Colonic mucosa (tissue), 4 donors: ENCODE measurements at places on chromosomes 4 and X.

DNA sequence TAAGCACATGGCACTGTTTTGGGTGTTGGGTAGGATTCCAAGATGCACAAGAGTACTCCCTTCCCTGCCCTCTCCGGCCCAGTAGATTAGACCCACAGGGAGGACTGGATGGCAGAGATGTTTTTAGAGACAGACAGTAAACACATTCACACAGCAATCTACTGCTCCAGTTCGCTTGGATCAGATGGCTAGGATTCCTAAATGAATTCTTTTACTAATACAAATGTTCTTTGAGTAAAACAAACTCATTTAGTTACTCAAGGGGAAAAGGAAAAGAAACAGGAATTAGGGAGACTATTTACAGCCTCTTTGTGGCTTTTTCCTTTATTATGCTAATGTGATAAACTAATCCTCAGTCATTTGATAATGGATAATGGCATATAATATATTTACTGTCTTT, 5.9 kb downstream of the SNX25 start:
- no peak for DNase-seq

GRCh38 chrX:700936-701335, 70.3 kb downstream of the SHOX start:
- no peak for DNase-seq

DNA sequence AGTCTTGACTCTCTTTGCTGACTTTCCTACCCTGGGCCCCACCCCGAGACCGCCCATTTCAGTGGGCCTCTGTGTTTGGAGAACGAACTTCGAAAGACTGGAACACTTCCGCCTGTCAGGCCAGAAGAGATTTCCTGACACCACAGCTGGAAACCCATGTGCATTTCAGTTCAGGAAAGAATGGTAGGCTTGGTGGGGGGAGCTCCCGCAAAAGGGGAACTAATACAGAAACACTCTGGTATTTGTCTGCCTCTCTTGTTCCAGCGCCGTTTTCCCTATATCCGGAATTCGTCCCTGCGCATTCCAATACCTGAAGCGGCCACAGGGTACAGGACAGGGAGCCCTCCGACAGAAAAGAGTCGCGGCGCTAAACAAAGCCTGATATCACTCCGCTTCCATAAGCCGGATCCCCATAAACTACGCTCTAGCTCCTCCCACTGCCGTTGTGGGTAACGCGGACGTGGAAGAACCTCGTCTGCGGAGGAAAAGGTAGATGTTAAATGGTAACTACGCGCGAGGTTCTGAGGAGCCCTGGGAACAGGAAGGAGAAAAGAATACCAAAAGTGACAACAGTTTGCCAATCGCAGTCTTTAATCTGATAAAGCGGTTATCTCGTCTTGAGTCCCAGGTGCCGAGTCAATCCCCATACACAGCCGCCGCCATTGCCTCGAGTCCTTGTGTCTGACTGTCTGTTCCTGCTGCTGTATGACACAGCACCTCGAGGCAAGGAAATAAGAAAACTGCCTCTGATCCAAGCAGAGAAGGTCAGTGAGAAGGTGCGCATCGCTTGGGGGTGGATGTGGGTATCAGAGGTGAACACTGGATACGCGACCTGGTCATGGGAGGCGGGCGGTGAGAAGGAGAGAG, at the start of gene ARMCX5:
Gene ARMCX5, plus strand, starts transcription at position 432 of the 867 bp plus-strand sequence. CDS start 2,627 bp downstream, outside the sequence.
- DNase-seq: peak; percentile 77

GRCh38 chr4:135694066-135694465, 1492.5 kb upstream of the PABPC4L start:
- DNase-seq: no peak

DNA sequence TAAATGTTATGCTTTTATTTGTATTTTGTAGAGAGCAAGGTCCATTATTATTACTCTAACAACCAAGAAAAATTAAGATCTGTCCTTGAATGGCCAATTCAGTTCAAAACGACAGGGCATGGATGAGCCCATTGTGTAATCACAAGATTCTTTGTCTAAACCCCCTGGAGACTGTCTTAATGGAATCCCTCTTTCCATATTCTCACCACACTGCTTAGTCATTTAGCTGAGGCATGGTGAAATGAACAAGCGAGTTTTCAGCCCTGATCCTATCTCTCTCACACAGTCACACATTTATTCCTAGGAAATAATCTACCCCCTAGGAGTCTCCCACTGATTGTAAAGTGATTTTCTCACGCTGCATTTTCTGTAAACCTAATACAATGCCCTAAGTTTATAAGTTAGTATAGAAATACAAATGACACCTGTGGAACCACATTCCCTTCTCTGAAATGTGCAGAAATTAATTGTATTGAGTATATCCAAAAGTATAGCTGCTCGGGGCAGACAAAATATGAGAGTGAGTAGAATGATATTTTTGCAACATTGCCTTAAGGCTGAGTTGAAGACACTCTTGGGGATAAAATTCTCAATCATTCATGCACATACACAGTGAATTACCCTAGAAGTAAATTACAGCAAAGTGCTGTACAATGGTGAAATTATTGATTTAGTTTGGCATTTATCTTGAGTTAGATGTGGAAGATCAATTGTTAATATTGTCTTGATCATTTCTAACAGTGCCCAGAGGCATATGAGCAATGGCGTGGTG, 119.7 kb upstream of the PCDH7 start:
- DNase-seq: no peak

DNA sequence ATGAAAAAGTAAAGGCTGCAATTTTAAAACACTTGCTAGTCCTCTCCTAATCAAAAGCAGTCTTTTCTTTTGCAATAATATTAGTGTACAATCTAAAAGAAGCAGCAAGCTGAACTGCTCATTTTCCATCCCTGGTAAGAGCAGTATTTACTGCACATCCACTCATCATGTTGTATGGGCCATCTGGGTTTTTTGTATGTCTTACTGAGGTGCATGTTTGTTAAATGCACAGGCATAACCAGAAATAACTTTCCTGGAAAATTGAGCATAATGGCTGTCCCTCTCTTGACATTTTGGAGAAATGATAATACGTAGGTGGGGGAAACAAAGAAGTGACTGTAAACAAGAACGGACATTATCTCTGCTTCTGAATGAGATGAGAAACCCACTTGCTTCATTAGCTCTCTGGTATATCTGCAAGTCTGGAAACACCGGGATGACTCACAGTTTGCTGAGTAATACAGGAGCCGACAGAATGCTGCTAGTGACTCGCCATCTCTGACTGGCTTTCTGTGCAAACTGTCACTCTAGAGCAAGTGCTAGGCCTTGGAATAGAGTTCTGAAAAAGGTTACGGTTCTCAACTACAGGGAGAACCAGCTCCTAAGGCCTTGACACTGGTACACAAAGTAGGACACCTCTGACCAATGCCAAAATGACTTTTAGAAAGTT, 85.7 kb upstream of the MTM1 start:
- DNase-seq: no peak

DNA sequence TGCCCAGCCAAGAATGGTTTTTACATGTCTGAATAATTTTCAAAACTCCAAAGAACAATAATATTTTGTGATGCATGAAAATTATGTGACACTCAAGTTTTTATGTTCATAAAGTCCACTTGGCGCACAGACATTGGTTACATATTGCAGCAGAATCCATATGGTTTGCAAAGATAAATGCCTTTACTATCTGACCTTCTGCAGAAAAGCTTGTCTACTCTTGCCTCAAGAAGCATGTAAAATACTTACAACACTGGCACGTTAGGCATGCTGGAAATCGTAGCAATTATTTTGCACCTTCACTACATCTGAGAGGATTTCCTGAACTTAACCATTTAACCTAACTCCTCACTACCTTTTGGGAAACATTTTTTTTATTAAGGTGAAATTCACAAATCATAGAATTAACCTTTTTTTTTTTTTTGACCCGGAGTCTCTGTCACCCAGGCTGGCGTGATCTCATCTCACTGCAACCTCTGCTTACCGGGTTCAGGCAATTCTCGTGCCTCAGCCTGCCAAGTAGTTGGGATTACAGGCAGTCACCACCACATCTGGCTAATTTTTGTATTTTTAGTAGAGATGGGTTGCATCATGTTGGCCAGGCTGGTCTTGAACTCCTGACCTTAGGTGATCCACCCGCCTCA, 3.5 kb upstream of the XG start:
- DNase-seq: no peak

- DNase-seq: no peak
Measured at GRCh38 chr4:132395561-132395960, 753.5 kb upstream of the PCDH10 start.

DNA sequence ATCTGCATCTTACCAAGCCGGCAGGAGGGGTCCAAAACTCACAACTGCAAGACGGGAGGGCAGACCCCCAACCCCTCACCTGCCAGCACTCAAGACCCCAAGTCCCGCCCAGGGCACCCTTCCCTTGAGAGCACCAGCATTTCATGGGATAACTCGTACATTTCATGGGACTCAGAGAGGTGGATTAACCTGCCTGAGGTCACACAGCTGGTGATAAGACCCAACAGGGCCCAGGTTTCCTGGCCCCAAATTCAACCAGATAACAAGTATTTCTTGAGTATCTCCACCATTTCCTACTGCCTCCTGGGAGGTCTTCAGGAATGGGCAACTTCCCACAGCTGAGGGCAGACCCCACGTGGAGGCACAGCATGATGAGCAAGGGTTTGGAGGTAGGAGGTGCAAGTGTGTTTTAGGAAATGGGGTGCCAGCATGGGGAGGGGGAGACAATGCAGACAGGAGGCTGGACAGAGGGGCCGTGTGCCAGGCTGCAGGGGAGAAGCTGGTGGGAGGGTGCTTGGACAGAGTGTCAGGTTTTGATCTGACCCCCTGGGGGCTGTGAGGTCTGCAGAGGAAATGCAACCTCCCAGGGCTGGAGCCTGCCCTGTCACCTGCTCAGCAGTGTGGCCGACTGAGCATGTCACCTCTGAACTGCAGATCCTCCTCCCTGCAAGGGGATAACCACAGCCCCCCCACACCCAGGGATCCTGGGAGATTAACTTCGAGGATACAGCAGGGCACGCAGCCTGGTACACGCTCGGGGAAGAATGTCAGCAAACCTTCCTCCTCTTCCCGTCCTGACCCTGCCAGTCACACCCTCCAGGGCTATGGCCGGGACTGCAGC, 4.4 kb downstream of the ADRA2C start:
- DNase-seq: no peak

DNA sequence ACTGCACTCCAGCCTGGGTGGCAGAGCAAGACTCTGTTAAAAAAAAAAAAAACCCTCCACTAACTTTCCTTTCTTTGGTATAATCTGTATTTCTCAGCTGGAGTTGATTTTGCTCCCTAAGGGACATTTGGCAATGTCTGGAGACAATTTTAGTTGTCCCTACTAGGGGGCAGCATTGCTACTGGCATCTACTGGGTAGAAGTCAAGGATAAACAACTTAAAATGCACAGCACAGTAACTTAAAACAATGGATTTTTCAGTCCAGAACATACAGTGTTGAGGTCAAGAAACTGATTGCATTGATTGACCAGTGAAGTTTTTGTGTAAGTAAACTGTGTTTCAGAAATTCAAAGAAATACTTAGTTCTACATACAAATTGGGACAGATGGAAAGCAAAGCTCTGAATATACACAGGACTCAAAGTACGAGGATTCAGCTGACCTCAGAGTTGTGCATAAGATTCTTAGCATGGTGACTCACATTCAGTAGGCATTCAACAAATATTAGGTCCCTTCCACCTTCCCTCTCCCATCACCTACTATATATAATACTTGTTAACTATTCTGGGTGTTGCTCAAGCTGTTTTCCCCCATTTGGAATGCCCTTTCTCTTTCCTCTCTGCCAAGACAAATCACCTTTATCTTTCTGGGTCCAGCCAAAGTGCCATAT, 8.8 kb downstream of the DDX53 start:
- DNase-seq: no peak

- DNase-seq: peak; percentile 71
Measured at GRCh38 chr4:52659722-52660261, 691 bp upstream of the USP46 start.

GRCh38 chr4:174600391-174600790, 78.1 kb upstream of the HPGD start:
- DNase-seq: no peak

GRCh38 chr4:151961456-151961855, 200.6 kb upstream of the GATB start:
- no peak for DNase-seq
